ENCODE measurements at places on chromosomes 12 and 14.

DNA sequence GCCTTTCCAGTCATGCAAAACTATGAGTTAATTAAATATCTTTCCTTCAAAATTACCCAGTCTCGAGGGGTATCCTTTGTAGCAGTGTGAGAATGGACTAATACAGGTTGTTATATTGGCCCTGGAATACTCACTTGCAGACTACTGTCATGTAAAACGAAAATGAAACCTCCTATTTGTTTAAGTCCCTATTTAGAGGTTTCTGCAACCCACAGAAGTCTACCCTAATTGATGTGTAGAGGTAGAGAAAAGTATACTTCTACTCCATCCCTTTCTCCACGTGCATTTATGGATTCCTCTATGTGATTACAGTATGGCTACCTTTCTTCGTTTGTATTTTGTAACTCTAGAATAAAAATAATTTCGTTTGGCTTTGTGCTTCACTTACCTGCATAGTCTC lies 371.1 kb downstream of the FSCB start:
- DNase-seq: no peak

GRCh38 chr12:57574795-57575194 lies 16.2 kb upstream of the PIP4K2C start:
- no peak for DNase-seq

GRCh38 chr12:48875944-48876515 lies 10.4 kb upstream of the RND1 start:
- no peak for DNase-seq

GRCh38 chr14:105902131-105902898 lies 375.9 kb downstream of the TMEM121 start:
- DNase-seq: no peak

- DNase-seq: no peak
These were observed 19.5 kb downstream of the DCP1B start for GRCh38 chr12:1984759-1985158.

GRCh38 chr12:126915309-126915708 lies 1351.7 kb upstream of the TMEM132C start:
- no peak for DNase-seq
